Astrocyte (in vitro differentiated cells and primary cell): ENCODE measurements at places on chromosomes 5 and 9.

- DNase-seq = no peak
Measured at GRCh38 chr9:79565245-79565644, 6.5 kb upstream of the TLE4 start.

DNA sequence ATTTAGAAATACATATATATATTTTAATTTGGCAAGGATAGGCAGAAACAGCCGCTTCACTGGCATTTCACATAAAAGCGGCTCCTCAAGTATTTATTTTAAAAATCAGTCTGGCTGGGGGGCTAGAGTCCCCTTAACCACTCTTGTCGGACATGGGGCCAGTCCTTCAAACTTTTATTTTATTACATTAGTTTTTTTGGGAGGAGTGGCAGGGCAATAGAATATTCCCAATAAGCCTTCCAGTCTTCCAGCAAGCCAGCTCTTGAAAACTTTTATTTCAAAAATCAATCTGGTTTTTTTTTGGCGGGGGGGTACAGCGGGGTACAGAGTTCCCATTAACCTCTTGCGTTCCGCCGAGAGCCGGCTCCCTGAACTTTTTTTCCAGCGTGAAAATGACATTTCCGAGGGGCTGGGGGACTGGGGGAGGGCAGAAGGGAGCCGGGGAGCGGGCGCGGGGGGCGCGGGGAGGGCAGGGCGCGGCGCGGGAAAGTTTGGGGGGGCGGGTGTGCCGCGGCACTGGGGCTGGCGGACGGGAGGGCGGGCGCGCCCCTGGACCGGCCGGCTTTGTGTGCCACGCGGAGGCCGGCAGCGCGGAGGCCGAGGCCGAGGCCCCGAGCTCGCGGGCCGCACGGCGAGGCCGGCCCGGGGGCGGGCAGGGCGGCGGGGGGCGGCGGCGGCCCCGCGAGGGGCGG, 504 bp upstream of the ZNF618 start:
- no peak for DNase-seq

DNA sequence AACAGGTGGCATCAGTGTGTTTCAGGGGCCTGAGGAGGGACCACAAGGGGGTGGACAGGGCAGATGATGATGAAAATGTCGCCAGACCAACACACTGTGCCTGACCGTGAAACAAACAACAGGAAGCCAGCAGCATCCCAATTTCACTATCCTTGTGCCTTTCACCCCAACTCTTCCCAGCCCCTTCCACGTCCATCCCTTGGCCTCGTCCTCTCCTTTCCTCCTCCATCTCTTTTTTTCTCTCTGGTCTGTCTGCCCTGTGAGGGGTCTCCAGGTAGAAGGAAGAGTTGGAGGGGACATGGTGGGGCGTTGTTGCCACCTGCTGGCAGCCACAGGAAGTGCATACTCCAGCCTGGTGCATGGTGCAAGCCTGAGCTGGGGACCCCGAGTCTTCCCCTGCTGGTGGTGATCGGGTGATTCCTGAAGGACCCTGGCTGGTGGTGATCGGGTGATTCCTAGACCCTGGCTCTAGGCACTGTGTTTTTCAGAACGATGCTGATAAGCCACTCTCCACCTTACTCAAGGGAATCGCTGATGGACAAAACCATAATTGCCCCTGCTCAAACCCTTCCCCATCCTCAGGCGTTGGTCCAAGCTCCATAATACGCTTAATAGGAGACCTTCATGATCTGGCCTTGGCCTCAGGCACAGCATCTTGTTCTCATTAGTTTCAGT, 21.7 kb upstream of the NSD1 start:
- DNase-seq = no peak

GRCh38 chr9:110121170-110121569, 86.8 kb downstream of the C9orf152 start:
- DNase-seq = no peak

- no peak for DNase-seq
Measured at GRCh38 chr9:121840838-121841760, 189.7 kb downstream of the DAB2IP start.
